ENCODE measurements at places on chromosomes 7 and 10. TPM values are rescaled to one million over a fixed set of nuclear protein-coding genes. Genes with fewer than 3 reads are reported as not detected.

Gene INMT
- 0.09 TPM for total RNA-seq

Gene MYO1G
- total RNA-seq = 0.11 TPM

Gene CALY
- 1.1 TPM for total RNA-seq

Gene EVX1
- not detected for total RNA-seq

Gene DGKI
- 6.3 TPM for total RNA-seq

Gene SPDYE8
- total RNA-seq = not detected

Gene TFPI2
- 66.2 TPM for total RNA-seq

Gene MSMB
- not detected for total RNA-seq

Gene PARP12
- 58.5 TPM for total RNA-seq

Gene SPDYE11
- total RNA-seq = not detected

Gene FAM241B
- total RNA-seq = 4.4 TPM

Gene HYAL4
- not detected for total RNA-seq

Gene TSPAN33
- total RNA-seq = 6.5 TPM

Gene OPALIN
- total RNA-seq = not detected

Gene NEUROD6
- total RNA-seq = not detected

Gene NYAP1
- total RNA-seq = 2.6 TPM

Gene IFIT1B
- not detected for total RNA-seq

Gene ATP5MK
- total RNA-seq = 405 TPM

Data from astrocyte (in vitro differentiated cells and primary cell).